Right atrium auricular region (tissue), 2 donors: ENCODE measurements at places on chromosomes 6 and 20. TPM values are rescaled to one million over a fixed set of nuclear protein-coding genes. Genes with fewer than 3 reads are reported as not detected.

Gene CENPW
- not detected for total RNA-seq

Gene HLA-DQA1
- total RNA-seq = 2.9 TPM

Gene DZANK1
- total RNA-seq = 0.41 TPM

Gene GINS1
- 0.35 TPM for total RNA-seq

Gene SNAP25
- 9.3 TPM for total RNA-seq

Gene B3GALT4
- total RNA-seq = 12.1 TPM

Gene WFDC12
- total RNA-seq = not detected

Gene GSTA3
- not detected for total RNA-seq

Gene PGC
- not detected for total RNA-seq

Gene TRIM10
- not detected for total RNA-seq

Gene MUC22
- total RNA-seq = not detected

Gene CALHM4
- not detected for total RNA-seq

Gene TPX2
- 0.20 TPM for total RNA-seq

Gene FAM162B
- total RNA-seq = 1.4 TPM

Gene C20orf202
- 0.20 TPM for total RNA-seq

DNA sequence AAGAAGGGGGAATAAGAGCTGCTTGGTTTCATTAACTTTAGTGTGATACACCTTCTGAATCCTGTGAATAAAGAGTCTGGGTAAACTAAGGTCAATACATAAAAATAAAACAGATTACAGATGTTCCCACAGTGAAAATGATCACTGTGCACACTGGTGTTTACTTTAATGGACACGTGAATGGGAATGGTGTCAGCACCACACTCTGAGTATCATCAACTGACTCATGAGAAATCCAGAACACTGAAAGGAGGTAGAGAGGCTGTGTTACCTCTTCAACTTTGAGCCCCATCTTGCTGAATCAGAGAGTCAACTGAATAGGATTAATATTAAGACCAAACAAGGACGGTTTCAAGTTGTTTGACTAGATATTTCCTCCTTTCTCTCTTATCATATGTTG is 75.0 kb downstream of the ELOVL4 start:
- DNase-seq = no peak

- DNase-seq = no peak
Observed at GRCh38 chr20:64160526-64161355, 3.5 kb upstream of the MYT1 start.

DNA sequence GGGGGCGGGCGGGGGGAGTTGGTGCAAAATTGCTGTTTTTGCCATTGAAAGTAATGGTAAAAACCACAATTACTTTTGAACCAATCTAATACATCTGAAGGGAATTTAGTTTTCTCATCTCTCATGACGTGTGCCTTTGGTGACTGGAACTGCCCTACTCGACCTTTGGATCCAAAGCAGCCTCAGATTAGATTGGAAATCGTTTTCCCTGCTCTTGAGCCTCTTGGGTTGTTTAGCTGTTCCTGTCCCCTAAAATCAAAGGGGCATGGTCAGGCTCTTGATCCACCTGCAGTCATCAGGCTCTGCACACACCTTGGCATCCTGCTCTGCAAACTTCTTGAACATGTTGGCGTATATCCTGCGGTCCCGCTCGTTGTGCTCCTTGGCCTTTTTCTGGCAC is 64.0 kb upstream of the TULP1 start:
- DNase-seq = no peak

GRCh38 chr20:7161690-7162089 is 394.2 kb downstream of the BMP2 start:
- DNase-seq = no peak

GRCh38 chr6:110041830-110042229 is 63.7 kb downstream of the GPR6 start:
- DNase-seq = no peak

- no peak for DNase-seq
Observed at GRCh38 chr20:25310268-25310920, 62.5 kb downstream of the PYGB start.

- DNase-seq = no peak
Observed at GRCh38 chr20:2207770-2208097, 88.1 kb upstream of the TGM3 start.

GRCh38 chr6:141482796-141483597 is 649.7 kb upstream of the GJE1 start:
- DNase-seq = no peak

DNA sequence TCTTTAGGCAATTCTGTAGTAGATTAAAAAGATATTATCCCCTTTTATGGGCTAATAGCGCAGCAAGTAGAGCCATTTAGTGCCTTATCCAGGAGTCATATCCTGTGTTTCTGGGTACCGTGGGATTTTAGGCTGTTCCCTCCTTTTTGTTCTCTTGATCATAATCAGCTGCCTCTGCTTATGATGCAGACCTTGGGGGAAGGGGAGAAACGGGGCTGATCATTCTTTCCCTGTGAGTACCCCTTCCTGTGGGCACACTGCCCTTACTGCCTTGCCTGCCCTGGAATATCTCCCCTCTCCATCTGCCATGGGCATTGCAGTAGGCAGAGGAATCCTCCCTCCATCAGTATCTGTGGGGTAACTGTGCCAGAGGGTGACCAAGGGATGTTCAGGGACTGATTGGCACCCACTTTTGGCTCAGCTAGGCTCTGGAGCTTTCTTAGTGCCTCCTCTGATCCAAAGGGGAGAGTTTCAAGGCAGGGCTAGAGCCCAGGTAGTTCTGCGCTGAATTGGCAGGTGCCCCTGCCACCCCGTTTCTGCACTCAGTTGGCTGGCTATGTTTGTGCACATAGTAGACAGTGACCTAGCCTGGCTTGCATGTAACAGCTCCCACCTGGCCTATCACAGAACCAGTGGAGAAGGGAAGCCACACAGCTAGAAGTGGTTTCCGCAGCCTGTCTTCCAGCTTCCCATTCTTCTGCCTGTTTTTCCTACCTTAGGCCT is 103.3 kb downstream of the FIG4 start:
- no peak for DNase-seq

DNA sequence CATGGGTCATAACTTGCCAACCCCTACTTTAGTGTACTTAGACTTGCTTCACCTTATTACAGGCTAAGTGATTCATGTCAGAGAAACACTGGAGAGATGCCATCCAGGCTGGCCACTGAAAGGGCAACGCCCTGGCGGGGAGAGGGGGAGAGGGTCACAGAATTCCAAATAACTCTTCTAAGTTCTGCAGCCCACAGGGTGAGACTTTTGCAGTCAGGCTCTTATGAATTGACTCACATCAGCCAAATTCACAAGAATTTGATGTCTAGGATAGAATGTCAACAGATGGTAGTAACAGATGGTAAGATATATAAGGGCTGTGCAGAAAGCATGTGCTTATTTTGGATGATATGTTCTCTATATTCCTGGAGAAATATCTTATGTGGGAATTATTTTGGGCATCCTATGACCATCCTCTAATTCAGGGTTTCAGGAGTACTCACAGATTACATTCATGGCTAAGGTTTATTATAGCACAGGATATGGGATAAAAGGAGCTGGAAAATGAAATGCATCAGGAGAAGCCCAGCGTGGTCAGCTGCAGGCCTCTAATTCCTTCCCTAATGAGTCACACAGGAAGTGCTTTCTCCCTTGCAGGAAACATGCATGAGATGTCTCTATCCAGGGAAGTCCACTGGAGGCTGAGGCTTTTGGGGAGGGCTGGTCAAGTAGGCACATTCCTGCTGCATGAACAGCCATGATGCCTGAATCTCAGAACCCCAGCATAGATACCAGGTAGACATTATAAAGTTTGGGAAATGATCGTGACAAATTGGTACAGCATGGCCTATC is 58.7 kb upstream of the RIN2 start:
- no peak for DNase-seq

- DNase-seq = no peak
Observed at GRCh38 chr20:50995506-50995905, 27.4 kb downstream of the KCNG1 start.

DNA sequence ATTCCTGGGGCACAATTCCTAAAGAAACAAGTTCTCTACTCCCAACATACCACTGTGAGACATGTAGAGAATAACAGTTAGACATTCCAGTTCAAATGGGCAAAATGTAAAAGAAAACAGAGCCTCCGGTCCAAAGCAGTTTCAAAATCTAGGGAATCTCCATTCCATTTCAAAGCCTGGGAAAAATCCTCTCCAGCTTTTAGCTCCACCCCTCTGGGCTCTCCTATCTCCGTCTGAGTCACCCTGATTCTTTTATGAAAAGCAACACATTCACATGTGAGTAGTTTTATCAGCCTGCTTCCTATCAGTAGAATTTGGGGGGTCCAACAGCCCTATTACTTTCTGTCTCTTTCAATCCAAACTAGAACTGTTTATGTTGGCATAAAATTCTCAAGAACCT is 3.7 kb downstream of the CSNK2A1 start:
- DNase-seq = no peak

DNA sequence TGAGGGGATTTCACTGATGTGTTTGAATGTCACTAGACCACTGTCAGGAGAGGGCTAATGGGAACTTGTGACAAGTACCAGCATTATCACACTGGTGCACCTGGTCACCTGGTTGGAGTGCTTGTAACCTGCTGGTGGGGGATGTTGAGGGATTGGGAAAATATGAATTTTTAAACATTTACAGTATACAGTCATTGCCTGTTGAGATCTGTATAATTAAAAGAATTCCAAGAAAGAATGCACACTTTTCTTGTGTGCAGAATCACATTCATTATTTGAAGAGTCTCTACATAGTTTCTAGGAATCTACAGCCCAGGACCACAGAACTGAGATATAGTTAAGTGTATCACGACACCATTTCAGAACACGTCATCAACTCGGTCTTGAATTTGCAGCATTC is 118.4 kb downstream of the AIG1 start:
- no peak for DNase-seq
